Tibial nerve (tissue), 4 donors: ENCODE measurements at places on chromosomes 1 and 21.

- DNase-seq: no peak
Observed at GRCh38 chr1:15424146-15424667, 14.0 kb upstream of the CTRC start.

GRCh38 chr1:61101536-61101935 is 19.2 kb downstream of the NFIA start:
- no peak for DNase-seq

DNA sequence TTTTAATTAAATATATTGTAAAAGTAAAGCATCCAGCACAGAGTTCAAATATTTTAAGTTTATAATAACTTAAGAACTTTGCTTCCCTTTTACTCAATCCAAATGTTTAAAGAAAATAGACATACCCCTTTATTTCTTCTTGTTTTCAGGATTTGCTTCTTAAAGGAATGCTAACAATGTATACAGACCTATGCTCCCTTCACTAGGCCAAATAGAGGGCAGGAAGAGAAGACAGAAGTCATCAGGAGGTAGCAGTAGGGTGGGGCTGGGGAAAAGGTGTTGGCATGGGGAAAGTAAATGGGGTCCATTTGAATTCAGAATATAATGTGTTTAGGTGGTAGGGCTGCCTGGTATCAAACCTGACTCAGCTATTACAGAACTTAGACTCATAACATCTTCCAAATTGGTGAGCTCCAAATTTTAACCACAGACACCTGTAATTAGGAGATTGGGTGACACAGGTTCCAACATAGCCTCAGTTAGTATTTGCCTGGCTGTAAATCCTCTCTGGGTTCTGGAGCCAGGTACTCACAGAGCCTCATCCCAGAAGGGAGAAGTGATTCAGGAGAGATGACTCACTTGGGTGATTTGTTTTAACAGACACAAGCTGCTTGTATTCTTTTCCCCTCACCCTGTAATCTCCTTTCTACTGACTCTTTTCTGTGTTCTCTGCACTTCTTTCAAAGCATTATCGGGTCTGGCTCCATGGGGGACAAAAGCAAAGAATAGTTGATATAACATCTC is 60.1 kb upstream of the DUSP10 start:
- DNase-seq: no peak

- no peak for DNase-seq
Observed at GRCh38 chr1:220250681-220251080, 21.6 kb downstream of the RAB3GAP2 start.

- no peak for DNase-seq
Observed at GRCh38 chr21:44522753-44523204, 17.2 kb downstream of the KRTAP10-1 start.

DNA sequence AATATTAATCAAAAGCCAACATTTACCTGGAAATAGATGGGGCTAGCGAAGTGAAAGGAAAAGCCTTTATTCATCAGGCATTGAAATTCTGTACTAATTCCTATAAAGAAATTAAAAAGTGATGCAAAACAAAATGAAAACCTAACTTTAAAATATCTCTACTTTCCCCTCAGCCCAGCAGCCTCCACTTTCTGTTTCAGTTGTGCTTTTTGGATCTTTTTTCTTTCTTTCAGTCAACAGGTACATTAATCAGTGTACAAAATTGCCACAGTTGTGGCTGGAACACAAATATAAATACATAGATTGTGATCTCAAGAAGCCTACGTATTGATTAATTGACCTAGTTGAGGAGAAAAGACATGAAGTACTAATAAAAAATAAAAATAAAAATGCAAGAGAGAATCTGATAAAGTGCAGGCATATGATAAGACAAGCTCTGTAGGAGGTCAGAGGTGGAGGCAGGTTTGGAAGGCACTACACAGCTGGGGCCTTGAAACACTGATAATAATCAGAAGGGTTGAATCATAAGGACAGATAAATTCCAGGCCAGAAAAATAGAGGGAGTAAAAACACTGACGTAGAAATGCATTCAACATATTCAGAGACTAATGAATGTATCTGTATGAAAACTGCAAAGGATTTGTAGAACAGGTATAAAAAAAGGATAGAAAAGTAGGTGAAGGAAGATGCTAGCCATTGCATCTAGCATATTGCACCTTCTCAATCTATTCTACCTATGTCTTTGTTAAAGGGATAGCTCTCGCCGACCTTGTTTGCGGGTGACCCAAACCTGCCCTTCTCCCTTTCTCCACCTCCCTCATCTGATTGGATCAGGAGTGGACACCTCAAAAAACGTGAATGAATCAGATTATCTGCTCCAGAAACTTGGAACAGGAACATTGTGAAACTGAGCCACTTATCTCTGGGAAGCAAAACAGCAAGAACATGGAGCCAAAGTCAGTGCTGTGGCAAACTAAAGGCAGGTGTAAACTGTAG is 607.8 kb upstream of the ADGRL2 start:
- DNase-seq: no peak

DNA sequence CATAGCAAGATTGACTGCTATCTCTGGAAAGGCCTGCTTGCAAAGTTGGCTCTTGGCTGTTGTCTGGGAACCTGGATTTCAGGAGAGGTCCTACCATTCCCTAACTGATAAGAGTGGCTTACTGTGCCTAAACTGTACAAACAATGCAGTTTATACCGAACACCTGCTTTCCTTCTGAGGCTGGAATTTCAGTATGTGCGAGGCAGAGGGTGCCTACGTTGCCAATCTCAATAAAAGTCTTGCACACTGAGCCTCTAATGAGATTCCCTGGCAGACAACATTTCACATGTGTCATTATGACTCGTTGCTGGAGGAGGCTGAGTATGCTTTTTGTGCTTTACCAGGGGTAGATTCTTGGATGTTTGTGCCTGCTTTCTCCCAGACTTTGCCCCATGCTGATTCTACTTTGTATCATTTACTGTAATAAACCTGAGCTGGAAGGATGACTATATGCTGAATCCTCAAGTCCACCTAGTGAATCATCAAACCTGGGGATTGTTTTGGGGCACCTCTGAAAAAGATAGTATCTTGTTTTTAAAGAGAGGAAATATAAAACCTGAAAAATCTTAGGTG is 58.9 kb upstream of the GNG4 start:
- DNase-seq: no peak

DNA sequence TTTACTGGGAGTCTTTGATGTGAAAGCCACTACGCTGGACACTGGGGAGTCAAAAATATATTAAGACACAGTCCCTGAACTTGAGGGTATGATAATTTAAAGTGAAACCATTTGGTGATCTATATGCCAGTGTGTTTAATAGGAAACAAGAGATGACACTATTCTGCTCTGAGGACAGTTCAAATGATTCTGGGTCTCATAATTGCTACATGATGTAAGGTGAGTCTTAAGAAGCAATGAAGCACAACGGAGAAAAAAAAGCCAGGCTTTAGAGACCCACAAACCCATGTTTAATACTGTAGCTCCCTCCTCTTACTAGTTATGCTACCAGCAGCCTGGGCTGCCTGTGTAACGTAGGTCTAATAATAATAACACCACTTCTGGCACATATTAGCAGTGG is 14.2 kb upstream of the LRRC8D start:
- no peak for DNase-seq

- no peak for DNase-seq
Observed at GRCh38 chr1:71521655-71522264, 440.9 kb upstream of the ZRANB2 start.

GRCh38 chr1:82614090-82614489 is 813.4 kb downstream of the ADGRL2 start:
- no peak for DNase-seq

GRCh38 chr1:211625040-211625439 is 46.1 kb upstream of the SLC30A1 start:
- DNase-seq: peak; percentile 25

DNA sequence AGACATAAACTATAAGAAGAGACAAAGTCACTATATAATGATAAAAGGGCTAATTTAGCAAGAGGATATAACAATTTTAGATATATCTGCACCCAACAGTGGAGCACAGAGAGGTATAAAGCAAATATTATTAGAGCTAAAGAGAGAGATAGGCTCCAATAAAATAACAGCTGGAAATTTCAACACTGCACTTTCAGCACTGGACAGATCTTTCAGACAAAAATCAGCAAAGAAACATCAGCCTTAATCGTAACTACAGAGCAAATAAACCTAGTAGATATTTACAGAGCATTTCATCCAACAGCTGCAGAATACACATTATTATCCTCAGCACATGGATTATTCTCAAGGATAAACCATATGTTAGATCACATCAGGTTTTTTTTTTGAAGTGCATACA is 642.9 kb downstream of the AMY1C start:
- DNase-seq: no peak

DNA sequence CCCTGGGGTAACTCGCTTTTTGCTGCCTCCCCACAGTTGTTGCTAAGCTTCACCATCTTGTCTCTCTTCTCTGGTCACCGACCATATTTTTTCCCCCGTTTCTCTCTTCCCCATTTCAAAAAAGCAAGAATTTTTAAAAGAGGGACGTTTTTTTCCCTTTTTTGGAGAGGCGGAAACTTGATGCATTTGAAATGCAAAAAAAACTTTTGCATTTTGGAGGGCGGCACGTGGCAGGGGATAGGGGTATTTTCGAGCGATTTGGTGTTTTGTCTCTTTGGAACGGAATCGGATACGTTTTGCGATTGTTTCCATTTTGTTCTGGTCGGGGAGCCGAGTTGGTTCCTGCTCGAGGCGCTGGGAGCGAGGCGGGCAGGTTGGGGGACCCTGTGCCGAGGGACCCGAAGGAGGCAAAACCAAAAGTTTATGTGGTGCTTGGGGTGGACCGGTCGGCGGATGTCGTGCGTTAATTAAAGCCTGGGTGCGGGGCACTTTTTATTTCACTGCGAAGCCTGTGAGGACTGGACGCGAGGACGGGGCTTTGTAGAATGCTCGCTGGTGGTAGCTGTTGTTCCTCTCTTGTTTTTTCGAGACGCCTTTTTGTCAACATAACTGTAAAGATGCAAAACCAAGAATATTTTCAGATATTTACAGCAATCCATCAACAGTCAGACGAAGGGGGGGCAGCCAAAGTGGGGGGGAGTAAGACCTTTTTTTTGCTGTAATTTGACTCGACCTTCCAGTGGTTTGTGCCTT is 884 bp downstream of the H3-3A start:
- DNase-seq: peak; percentile 56

DNA sequence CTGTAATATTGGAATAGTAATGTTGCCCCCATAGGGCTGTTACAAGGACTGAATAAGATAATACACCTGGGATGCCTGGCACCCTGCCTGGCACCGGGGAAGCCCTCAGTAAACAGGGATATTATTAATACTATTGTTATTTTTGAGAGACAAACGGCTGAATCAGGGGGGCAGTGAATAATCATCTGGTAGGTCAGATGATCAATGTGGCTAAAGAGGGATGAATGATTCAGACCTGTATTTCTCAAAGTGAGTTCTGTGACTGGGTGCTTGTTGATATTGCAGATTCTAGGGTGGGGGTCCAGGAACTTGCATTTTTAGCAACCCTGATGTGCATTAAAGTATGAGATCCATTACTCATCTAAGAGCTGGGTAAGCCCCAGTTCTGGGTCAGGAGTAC is 46.2 kb upstream of the BCL10 start:
- no peak for DNase-seq

GRCh38 chr1:229137271-229137670 is 133.6 kb upstream of the RAB4A start:
- no peak for DNase-seq

GRCh38 chr1:213585959-213586586 is 401.7 kb upstream of the PROX1 start:
- DNase-seq: no peak

GRCh38 chr1:214004795-214005194 is 17.0 kb downstream of the PROX1 start:
- DNase-seq: no peak

DNA sequence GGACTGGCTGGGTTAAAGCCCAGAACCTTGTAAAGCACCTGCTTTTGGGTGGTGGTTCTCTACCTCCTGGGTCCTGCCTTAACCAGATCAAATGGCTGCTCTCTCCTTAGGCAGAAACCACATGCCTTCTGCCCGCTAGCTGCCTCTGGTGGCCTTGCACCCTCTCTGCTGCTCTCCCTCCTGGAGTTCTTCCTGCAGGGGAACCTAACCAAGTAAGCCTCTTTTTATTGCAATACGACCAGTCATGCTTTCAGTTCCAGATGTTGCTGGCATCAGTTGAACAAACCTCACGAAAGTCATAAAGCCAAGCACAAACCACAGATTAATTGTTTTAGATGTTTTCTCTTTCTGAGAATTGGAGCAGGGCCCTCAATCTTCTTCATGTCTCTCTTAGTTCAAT is 118.9 kb downstream of the GDAP2 start:
- DNase-seq: no peak

- DNase-seq: no peak
Observed at GRCh38 chr21:40696246-40696645, 150.7 kb downstream of the DSCAM start.

DNA sequence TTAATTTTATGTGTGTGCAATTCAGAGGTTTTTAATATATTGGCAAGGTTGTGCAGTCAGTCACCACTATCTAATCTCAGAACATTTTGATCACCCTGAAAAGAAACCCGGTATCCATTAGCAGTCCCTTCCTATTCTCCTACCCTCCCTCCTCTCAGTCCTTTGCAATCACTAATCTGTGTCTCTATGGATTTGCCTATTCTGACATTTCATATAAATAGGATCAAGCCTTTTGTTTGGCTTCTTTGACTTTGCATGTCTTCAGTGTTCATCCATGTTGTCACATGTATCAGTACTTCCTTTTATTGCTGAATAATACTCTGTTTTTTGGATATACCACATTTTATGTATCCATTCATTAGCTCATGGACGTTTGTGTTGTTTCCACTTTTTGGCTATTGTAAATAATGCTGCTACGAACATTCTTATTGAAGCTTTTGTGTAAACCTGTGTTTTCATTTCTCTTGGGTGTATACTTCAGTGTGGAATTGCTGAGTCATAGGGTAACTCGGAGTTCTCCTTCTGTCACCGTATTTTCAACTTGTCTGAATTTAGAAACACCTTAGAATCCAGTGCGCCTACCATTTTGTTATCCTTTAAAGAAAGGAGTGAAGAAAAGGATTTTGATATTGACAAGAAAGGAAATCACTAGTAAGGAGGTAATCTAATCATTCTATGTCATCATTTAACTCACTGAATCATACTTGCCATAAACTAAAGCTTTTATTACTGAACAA is 3.4 kb downstream of the CEP85 start:
- no peak for DNase-seq

- peak; percentile 27 for DNase-seq
Observed at GRCh38 chr1:156471496-156472490, 28.8 kb downstream of the MEF2D start.

- DNase-seq: no peak
Observed at GRCh38 chr1:27306071-27306470, 15.9 kb upstream of the TMEM222 start.

DNA sequence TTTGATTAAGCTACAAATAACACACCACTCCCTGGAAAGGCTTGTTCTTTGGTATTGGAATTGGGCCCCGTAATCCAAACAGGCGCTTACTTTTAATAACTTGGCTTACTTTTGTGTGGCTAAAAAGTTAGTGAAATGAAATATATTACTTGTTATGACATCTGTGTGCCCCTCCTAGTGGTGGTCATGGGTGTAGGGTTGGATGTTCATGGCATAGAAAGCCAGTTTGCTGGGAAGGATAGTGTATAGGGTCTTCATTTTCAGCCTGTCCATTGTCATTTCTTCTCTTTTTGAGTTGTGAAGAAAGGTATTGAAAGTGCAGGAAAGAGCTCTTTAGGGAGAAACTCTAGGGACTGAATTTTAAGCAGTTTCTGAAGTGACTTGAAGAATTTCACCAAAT is 5.9 kb downstream of the CDC14A start:
- DNase-seq: no peak
